Jurkat, Clone E6-1 (cell line): ENCODE measurements at places on chromosomes 12 and 14.
A peak's percentile ranks its signal among the peaks of the same experiment; 100 is the strongest.

DNA sequence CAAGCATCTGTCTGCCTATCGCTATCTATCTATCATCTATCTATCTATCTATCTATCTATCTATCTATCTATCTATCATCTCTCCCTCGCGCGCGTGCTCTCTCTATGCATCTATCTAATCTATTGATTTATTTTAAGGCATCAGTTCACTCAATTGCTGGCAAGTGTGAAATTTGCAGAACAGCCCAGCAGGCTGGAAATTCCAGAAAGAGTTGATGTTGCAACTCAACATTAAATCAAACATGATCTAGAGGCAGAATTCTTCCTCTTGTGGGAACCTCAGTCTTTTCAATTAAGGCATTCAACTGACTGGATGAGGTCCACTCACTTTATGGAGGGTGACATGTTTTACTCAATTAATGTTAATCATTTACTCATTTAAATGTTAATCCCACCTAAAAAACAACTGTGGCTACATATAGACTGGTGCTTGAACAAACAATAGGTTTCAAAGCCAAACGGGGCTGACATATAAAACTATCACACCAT is 1210.8 kb downstream of the GALC start:
- DNase-seq = no peak

DNA sequence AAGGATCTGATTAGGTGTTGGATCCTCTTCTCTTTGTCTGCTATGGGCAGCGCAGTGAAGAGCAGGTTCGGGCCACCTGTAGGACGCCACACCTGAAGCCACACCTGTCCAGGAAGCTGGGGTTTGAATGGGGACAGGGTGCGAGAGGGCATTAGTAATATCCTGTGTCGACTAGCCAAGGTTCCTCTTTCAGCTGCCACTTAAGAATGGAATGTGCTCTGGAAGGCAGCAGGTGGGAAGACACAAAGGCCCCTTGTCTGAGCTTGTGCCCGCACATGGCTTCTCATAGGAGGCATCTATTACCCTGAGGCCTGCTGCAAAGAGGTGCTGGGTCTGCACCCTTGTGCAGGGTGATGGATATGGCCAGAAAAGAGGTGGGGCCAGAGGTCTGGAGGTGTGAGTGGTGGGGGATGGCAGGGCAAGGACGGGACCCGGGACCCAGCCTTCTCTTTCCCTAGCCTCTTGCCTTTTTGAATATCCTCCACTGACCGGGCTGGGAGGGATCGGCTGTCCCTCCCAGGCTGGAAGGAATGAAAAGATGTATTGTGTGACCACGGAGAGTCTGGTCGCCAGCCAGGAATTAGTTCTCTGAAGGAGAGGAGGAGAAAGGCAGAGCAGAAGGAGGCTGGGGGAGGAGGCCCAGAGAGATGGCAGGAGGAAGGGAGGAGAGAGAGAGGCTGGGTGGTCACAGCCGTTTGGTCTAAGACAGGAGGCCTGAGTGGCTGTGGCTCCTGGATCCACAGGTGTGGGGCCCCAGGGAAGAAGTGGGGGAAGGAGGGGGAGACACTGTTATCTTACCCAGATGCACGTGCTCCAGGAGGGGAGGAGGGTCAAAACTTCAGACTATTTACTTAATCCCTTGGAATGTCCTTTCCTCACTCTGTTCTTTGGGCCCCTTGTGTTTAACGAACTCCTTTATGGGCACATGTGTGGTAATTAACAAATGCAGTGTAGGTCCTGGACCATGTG is 101.5 kb downstream of the SMOC1 start:
- no peak for DNase-seq

- no peak for DNase-seq
Observed at GRCh38 chr12:116657921-116658495, 79.9 kb downstream of the SPRING1 start.

- no peak for DNase-seq
Observed at GRCh38 chr12:67112586-67112985, 156.6 kb upstream of the CAND1 start.

- DNase-seq = peak; percentile 45
Observed at GRCh38 chr12:92927055-92927435, 2.0 kb downstream of the EEA1 start.

DNA sequence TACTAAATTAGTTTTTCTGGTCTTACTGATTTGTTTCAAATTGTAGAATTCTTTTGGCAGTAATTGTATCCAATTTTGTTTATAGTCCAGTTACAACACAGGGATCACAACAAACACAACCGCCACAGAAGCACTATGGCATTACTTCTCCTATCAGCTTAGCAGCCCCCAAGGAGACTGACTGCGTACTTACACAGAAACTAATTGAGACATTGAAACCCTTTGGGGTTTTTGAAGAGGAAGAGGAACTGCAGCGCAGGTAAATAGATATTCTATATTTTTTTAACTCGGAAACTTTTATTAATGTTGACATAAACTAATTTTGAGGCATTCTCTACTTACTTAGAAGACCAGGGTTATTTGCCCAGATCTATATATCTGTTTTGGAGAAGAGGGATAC is 17.8 kb downstream of the PAPOLA start:
- no peak for DNase-seq

GRCh38 chr12:96134200-96134599 is 60.0 kb upstream of the ELK3 start:
- DNase-seq = peak; percentile 50

DNA sequence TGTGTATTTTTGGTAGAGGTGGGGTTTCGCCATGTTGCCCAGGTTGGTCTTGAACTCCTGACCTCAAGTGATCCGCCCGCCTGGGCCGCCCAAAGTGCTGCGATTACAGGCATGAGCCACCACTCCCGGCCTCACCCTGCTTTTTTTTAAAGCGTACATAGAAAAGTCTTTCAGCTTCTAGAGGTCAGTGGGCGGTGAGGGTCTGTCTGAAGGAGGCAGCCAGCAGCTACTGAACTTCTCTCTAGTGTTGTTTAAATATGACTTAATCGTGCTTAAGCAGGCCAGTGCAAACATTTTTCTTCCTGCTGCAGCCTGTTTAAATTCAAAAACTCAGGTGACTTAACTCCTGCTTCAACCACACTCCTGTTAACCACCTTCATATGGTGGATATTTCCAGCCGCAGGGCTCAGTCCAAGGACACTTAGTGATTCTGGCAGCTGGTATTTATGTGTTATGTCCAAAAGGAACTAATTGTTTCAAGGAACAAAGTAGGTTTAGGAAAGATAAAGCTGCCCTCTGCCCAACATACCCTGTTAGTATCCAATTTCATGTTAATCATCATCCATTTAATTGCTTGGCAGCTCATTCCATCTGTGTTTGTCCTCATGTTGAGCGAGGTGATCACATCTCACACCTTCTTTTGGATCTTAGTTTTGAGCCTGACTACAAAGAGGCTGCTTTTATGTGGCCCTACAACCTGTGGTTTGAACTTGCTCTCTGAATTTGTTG is 2.0 kb downstream of the PRKAB1 start:
- DNase-seq = peak; percentile 61

GRCh38 chr12:55651299-55651683 is 14.6 kb downstream of the OR10P1 start:
- no peak for DNase-seq

DNA sequence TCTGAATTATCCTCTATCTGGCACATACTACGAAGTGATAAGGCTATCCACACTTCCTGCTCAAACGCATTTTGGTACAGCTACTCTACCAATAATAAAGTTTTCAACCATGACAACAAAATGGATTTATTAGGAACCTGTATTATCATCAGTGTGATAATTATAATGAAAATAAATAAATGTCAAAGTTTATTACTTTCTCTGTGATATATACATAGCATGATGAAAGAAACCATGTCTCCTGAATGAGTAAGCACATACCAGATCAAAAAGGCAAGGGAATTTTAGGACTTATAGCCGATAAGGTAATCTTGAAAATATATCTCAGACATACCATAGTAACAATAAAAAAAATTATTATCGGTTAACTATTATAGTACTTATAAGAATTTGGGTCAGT is 61.1 kb downstream of the CPNE8 start:
- no peak for DNase-seq

- DNase-seq = no peak
Observed at GRCh38 chr12:71621938-71622337, 41.7 kb downstream of the ZFC3H1 start.

DNA sequence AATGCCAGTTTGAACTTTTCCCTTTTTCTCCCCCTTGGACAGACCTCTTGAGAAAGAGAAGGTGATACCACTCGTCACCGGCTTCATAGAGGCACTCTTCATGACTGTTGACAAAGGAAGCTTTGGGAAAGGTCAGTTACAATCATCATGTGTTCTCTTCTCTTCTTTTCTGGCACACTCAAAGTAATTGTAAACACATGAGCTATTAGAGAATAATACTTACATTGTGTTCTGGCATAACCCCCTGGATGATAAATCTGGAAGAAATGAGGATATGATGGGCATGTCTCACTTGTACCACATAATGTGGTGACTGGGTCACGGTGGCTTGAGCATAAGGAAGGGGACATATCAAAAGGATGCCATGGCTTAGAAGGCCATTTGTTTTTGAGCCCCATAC is 20.0 kb downstream of the UTP20 start:
- no peak for DNase-seq

GRCh38 chr12:96322720-96323119 is 77.5 kb downstream of the CDK17 start:
- no peak for DNase-seq

- DNase-seq = no peak
Observed at GRCh38 chr12:91388573-91388972, 206.0 kb upstream of the DCN start.

GRCh38 chr14:75442166-75442565 is 14.3 kb downstream of the JDP2 start:
- DNase-seq = no peak

DNA sequence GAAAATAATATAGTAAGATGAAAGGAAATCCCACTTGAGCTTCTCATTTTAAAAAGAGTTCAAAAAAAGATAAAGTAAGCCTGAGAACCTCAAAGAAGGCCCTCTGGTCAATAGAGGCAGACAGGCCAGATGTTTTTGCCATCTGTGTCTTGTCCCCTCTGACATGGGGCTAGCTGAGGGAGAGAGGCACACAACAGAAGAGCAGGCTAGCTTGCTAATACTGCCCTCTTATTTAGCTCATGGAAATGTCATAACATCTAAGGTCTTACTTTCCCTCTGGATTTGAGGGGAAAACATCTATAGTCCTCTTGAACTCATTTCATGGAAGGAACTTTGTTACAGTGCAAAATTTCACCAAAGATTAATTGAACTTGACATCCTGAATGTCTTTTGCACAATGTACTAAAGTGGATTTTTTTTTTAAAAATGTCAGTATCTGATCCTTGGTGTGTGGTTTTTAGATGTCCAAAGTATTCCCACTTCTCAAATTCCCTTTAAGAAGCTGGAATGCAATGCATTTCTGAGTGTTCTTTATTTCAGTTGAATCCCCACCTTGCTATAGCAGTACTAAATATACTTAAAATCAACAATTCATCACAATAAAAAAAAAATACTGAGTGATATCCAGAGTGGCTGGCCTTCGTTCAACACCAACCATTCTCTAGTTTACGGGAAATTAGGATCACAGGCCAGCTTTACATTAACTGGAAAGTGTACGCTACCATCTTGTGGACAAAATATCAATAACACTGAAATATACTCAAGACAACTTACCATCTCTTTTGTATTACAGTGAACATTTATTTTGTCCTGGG is 176.7 kb downstream of the PAH start:
- DNase-seq = peak; percentile 3

DNA sequence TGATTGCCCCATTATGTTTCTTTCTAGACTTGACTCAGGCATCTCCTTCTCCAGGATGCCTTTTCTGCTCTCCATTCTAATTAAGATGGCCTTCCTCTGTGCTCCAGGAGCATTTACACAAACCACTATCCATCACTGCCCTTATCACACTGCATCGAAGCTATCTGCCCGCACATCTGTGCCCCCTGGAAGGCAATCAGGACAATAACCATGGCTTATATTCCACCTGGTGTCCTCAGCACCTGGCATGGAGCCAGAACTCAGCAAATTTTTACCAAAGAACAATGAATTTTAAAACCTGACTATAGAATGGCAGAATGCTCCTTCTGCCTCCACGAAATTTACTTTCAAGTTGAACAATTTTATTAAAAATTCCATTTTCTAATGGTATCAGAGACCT is 465.8 kb downstream of the APAF1 start:
- no peak for DNase-seq

GRCh38 chr12:84877340-84877739 is 35.3 kb downstream of the SLC6A15 start:
- no peak for DNase-seq

DNA sequence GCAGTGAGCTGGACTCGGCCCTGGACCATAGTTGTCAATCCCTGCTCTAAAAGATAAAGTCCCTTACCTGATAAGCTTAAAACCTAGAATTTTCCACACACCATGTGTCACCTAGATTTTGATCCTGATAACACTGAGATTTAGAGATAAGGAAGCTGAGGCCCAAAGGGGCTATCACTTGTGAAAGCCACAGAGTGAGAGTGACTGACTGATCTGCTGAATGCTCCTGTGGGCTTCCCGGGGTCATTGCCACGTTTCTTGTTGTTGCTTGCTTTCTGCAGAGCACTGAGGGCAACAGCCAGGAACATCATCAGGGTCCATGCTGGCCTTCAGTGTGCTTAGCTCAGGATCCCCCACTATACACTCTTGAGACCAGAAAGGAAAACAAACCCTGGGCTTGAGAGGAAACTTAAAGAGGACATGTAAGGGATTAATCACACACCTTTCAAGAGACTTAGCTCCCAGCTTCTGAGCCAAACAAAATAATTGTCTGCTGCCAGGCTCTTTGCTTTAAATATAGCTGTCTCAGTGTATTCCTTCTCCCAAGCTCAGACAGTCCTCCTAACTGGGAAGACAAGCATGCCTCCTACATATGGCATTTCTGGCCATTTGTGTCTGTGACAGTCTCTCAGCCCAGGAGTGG is 82.6 kb upstream of the ARHGAP5 start:
- no peak for DNase-seq

DNA sequence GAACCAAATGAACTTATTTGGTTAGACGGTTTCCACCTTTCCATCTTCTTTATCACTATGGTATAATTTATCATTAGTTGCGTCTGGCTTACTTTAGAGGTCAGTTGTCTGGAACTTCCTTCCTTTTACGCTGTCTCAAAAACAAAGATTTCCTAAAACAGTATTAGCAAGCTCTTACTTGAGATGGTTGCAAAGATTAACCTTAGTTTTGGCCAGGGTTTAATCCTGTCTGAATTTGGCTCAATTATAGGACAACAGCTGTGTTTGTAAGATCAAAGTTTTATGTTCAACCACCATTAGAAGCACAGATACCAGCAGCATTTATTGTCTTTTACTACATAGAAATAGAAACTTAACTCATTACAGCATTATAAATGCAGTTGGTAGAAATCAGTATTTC is 7.9 kb upstream of the WASHC3 start:
- DNase-seq = no peak

- no peak for DNase-seq
Observed at GRCh38 chr14:91742621-91743304, 10.9 kb upstream of the CATSPERB start.

- DNase-seq = no peak
Observed at GRCh38 chr12:55912908-55913307, 14.8 kb downstream of the PYM1 start.

- DNase-seq = no peak
Observed at GRCh38 chr12:102755266-102755665, 161.8 kb downstream of the PAH start.
